ENCODE measurements at places on chromosomes 5 and 9. TPM values are rescaled to one million over a fixed set of nuclear protein-coding genes. Genes with fewer than 3 reads are reported as not detected.

The ZDHHC21 gene
- total RNA-seq = 4.5 TPM

The PRRX2 gene
- total RNA-seq = 2.8 TPM

The NAIF1 gene
- 8.4 TPM for total RNA-seq

The GAS1 gene
- total RNA-seq = 0.10 TPM

The NMUR2 gene
- not detected for total RNA-seq

The PCDHB13 gene
- 0.07 TPM for total RNA-seq

The IL9 gene
- total RNA-seq = not detected

The C9orf50 gene
- total RNA-seq = not detected

The PDZD2 gene
- total RNA-seq = 0.07 TPM

The PRSS3 gene
- 11.1 TPM for total RNA-seq

The GABRP gene
- not detected for total RNA-seq

The SPATA31E1 gene
- not detected for total RNA-seq

The SPATA31C1 gene
- not detected for total RNA-seq

The C7 gene
- total RNA-seq = not detected

The ACER2 gene
- total RNA-seq = 2.6 TPM

The TMEFF1 gene
- total RNA-seq = 1.1 TPM

The ST8SIA4 gene
- 0.30 TPM for total RNA-seq

The STPG3 gene
- not detected for total RNA-seq

The UQCRQ gene
- 512 TPM for total RNA-seq

The PCSK5 gene
- total RNA-seq = 0.68 TPM

The STK10 gene
- total RNA-seq = 22.0 TPM

The NTMT1 gene
- total RNA-seq = 104 TPM

The FOXI1 gene
- total RNA-seq = not detected

The HAVCR2 gene
- total RNA-seq = 0.52 TPM

The DND1 gene
- total RNA-seq = 0.82 TPM

The TMEM232 gene
- total RNA-seq = 0.10 TPM

The GPX3 gene
- 17.8 TPM for total RNA-seq

The CCDC171 gene
- 0.41 TPM for total RNA-seq

The PCDHGC5 gene
- 0.05 TPM for total RNA-seq

The GDA gene
- total RNA-seq = 1.3 TPM

The CTXN3 gene
- not detected for total RNA-seq

The CD14 gene
- total RNA-seq = 5.6 TPM

The SPOCK1 gene
- 19.8 TPM for total RNA-seq

The TPPP gene
- total RNA-seq = 5.2 TPM

The GRM6 gene
- not detected for total RNA-seq

The PCDHA4 gene
- total RNA-seq = 2.0 TPM

The PCDHAC2 gene
- total RNA-seq = 2.6 TPM

The SLC34A1 gene
- total RNA-seq = not detected

The IFNK gene
- total RNA-seq = not detected
